ENCODE measurements at places on chromosomes 12 and 14. TPM values are rescaled to one million over a fixed set of nuclear protein-coding genes. Genes with fewer than 3 reads are reported as not detected.

DNA sequence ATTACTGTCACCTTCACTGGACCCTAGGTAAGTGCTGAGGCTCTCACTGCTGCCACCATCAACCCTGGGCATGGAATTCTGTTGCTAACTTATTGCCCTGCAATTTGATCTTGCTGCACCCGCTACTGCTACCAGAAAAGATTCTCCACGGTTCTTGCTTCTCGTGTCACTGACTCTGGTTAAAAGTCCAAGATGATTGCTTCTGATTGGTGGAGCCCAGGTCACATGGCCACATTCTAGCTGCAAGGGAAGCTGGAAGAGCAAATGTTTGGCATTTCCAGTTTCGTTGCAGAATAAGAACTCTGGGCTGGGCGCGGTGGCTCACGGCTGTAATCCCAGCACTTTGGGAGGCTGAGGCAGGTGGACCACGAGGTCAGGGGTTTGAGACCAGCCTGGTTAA is 7.5 kb upstream of the VSX2 start:
- DNase-seq: no peak

GRCh38 chr12:4947253-4947652 is 37.5 kb downstream of the KCNA1 start:
- DNase-seq: no peak

DNA sequence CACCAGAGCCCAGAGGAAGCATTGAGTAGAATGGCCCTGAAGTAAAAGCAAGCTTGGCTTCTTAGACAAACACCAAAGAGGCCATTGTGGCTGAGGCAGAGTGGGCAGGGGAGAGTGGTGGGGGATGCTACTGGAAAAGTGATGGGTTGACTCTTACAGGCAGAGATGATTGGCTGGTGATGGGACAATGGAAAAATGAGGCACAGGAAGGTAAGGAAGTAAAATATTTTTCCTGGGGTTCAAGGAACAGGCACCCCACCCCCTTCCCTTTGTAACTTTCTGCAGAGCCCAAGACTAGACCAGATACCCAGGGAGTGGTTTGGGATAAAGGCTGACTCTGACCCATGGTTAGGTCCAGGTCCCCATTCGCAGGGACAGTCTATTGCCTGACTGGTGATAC is 34.9 kb upstream of the COL2A1 start:
- no peak for DNase-seq

GRCh38 chr14:102955636-102956408 is 33.4 kb downstream of the AMN start:
- DNase-seq: no peak

DNA sequence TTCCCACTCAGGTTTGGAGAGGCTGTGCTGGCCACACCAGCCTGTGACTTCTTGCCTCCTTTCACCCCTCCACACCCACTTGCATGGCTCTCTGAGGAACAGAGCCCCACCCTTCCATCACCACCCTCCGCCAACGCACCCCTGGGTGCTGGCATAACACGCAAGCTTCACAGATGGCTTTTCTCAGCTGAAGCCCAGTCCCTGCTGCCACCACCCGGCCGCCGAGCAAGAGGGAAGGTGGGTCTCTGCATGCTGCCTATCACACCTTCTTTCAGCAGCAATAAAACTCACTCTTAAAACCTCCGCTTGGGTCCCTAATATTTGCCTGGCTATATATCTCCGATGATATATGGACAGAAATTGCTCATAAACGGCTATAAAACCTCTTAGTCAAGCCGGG is 41.6 kb downstream of the SMUG1 start:
- no peak for DNase-seq

- no peak for DNase-seq
Measured at GRCh38 chr14:103679351-103679750, 35.9 kb downstream of the XRCC3 start.

RPGRIP1 gene
- total RNA-seq: 0.49 TPM
